ENCODE measurements at places on chromosomes 5 and 9.

DNA sequence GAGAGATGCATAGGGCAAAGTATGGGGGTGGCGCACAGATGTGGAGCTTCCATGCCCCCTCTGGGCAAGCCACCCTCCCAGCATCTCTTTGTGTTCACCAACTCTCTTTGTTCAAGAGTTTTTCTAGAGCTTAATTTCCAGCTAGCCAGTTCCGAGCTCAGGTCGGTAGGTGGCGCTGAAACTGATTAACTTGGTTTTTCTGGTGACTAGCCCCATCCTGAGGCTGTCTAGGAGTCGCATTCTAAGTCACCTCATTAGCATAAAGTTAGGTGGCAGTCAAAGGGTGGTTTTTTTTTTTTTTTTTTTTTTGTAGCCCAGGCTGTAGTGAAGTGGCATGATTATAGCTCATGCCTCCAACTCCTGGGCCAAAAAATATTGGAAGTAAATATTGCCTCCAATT is 476.4 kb downstream of the KDM4C start:
- no peak for DNase-seq

GRCh38 chr9:115543511-115543910 is 425.6 kb upstream of the TNC start:
- DNase-seq, result no peak

DNA sequence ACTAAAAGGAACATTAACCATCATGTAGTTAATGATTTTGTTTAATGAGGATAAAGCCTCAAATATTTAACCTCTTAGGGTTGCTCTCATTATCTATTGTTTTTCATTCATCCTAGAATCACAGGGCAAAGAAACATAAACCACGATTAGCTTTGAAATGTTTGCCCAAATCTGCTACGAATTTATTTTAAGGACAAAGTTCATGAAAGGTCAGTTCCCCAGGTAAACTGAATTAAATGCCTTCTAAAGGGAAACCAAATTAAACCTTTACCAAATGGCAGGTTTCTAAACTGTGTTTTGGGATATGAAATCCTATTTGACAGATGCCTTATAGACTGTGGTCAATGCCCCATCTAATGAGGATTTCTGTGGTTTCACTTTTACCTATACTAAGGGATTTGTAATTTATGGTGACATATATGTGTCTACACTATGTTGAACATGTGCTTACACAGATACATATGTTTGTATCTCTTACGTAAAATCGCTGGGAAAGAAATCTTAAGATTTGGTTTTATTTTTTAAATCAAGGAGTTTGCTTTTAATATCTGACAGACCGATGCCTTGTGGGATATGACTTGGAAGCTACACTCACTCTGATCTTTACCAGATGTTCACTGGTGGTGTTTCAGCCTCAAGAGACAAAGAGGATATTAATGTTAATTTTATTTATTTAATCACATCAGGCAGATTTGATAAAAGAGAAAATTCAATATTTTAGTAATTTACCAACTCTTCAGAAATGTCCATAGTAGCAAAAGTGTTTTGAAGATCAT is 188.4 kb downstream of the GLIS3 start:
- DNase-seq, result no peak

GRCh38 chr5:63025679-63026078 is 447.1 kb downstream of the LRRC70 start:
- DNase-seq, result no peak

DNA sequence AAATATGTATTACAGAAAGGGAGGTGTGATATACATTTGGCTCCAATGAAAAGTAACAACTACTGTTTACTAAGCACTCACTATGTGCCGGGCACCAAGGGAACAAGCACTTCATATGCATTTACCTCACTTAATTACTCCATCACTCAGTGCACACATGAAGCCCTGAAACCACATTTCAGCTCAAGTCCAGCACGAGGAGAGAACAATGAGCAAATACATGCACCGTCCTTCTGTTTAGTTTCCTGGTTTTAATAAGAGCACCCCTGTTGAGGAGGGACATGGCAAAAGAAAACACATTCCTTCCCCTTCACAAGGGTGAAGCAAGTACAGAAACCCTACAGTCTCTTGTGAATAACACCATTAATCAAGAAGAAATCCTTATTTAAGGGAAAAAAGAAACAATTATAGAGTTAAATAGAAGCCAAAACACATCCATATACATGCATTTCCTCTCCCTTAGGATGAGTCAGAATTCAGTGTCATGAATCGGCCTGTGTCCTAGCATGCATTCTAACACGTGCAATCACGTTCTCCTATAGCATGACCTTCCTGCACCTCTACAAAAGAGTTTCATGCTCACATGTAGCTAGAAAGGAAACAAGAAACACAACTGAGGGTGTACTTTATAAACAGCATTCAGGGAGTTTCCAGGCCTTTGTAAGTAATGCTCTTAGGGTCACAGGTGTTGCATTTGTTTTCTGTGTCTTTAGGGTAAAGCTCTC is 411.6 kb downstream of the BNC2 start:
- DNase-seq, result no peak

DNA sequence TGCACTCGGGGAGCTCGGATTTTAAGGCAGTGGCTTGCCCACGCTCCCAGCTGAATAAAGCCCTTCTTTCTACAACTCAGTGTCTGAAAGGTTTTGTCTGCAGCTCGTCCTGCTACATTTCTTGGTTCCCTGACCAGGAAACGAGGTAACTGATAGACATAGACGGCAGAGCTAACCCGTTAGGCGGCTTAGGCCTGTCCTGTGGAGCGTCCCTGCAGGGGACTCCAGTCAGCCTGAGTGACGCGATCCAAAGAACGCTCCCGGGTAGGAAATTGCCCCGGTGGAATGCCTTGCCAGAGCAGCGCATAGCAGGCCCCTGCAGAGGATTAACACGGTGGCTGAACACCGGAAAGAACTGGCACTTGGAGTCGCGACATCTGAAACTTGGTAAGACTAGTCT is 1.8 kb upstream of the SELENOP start:
- DNase-seq, result no peak

- no peak for DNase-seq
Observed at GRCh38 chr5:61098251-61098995, 63.8 kb downstream of the SMIM15 start.

GRCh38 chr9:98806394-98807035 is 955 bp upstream of the GALNT12 start:
- no peak for DNase-seq

DNA sequence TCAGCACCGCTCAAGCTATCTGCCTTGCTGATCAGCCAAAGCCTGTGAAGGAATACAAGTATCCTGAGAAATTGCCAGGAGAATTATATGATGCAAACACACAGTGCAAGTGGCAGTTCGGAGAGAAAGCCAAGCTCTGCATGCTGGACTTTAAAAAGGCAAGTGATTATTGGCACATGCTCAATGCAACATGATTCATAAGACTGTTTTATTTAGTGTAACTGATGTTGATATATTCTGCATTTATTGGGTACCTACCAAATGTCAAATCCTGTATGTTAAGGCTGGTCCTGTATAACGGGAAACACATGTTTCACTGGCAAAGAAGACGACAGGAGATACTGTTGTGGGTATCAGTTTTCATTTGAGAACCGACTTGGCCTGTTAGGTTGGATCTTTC is 69.0 kb downstream of the ADAMTS16 start:
- peak; percentile 81 for DNase-seq

DNA sequence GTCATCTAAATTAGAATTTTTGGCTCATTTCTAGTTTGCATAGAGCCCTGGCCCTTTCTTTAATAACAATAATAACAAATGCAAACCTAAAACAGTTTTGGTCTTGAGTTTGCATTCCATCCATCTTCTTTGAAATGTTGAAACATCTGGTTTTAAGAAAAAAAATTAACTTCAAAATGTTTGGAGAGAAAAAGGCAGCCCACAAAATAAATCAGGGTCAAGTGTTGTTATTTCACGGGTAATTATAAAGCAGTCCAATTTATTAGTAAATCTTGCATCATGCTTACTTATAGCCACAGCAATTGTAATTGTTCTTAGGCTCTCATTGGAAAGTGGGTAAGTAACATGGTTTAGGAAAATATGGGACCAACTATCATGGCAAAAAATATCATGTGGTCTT is 247.0 kb upstream of the MEF2C start:
- DNase-seq, result no peak

DNA sequence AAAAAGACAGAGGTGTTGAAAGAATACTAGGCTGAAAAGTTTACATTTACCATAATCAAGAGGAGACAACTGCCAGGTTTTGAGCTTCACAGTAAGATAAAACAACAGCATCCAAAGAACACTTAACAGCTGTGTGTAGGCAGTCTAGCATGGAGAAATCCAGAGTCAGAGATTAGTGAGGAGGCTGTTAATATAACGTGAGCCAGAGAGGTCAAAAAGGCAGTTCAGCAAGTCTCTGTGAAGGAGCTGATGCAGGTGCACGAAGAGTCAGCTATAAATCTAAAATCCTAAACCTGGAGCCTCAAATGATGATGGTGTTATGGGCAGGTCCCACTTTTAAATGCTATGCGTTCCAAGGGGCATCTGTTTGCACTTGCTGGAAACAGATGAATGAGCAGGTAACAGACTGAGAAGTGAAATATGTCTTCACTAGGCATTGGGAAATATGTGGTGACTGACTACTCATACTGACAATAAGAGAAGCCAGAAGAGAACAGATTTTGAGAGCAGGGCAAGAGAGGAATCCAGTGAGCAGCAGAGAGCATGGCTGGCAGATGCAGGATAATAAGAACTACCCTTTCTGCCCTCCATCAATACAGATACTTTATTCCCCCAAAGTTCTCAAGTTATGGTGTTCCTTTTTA is 8.7 kb downstream of the APTX start:
- no peak for DNase-seq

GRCh38 chr5:83405662-83406061 is 65.9 kb upstream of the VCAN start:
- no peak for DNase-seq

- DNase-seq, result no peak
Observed at GRCh38 chr9:69498470-69498869, 173.5 kb downstream of the ENTREP1 start.

- no peak for DNase-seq
Observed at GRCh38 chr5:15693933-15694332, 194.0 kb downstream of the FBXL7 start.

DNA sequence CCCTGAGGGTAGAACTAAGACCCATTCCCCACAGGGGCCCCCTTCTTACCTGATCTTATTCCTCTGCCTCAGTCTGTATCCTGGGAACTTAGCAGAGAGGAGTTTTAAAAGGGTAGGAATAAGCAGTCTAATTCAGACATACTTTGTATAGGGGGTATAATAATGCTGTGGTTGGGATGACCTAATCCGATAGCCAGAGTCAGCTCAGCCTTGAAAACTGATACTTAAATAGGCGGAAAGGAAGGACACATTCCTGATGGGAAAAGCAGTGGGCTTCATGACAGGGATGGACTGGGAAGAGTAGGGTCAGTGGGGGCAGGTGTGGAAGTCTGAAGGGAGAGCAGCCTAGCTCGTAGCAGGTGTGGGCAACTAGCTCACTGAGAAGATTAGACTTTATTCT is 52.2 kb upstream of the TESK1 start:
- DNase-seq, result no peak

GRCh38 chr5:39337252-39337915 is 26.9 kb downstream of the C9 start:
- DNase-seq, result no peak

DNA sequence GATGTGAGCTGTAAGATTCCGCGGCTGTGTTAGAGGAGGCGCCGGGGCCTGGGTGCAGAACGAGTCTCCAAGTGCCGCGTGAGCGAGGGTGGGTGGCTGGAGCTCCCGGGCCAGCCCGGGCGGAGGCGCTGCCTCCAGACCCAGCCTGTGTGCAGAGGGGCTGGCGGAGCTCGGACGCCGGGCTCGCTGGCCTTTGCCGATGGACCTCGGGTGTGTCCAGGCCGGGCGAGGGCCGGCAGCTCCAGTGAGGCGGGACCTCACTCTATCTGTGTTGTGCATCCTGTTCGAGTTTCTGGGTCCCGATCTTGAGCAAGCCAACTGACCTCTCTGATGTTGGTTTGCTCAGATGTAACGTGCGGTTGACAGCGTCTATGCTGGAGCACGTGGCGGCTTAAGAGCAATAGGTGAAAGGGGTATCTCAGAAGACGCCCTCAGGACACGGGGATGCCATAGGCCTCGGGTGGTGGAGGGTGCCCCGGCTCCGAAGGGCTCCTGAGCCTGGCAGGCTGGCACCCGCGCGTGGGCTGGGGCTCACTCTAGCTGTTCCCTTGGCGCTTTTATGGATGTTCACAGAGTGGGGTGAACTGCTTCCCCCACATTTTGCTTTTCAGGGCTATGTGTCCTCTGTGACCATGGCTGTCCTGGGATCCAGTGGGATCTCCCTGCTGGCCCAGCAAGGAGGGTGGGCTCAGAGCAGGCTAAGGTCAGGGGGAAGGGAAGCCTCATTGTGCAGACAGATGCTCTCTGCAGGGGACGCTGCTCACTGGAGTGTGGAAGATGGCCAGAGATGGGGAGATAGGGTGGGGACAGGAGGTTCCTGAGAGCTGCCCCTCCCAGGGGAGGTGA is 69.8 kb downstream of the MRPL36 start:
- DNase-seq, result peak; percentile 1

DNA sequence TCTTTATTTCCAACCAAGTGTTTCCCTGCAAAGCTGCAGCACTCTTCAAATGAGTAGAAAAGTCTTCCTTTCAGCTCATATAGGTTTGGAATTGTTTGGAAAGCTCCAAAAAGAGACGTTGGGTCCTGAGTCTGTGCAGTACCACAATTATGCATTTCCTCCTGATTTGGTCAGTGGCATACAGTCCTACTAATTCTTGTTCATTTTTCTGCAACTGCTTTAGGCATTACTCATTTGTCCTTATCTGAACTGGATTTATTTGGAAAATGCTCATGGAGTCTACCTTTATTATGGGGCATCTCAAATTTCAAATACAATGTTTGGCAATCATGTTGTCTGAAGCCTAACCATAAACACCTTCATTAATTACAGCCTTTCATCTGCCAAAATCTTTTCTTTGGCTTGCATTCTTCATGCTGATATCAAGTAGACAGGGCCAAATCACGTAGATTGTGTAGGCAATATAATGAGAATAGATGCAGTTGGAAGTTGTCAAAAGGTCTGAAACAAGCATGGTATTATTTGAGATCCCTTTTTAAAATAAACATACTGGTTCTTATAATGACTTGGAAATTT is 232.8 kb downstream of the TLE1 start:
- DNase-seq, result no peak

- no peak for DNase-seq
Observed at GRCh38 chr5:127097278-127097677, 24.0 kb upstream of the C5orf63 start.

Data from prostate gland (tissue), 2 donors.